Mucosa of descending colon (tissue), 3 donors: ENCODE measurements at places on chromosomes 1 and 21.
A peak's percentile ranks its signal among the peaks of the same experiment; 100 is the strongest.

DNA sequence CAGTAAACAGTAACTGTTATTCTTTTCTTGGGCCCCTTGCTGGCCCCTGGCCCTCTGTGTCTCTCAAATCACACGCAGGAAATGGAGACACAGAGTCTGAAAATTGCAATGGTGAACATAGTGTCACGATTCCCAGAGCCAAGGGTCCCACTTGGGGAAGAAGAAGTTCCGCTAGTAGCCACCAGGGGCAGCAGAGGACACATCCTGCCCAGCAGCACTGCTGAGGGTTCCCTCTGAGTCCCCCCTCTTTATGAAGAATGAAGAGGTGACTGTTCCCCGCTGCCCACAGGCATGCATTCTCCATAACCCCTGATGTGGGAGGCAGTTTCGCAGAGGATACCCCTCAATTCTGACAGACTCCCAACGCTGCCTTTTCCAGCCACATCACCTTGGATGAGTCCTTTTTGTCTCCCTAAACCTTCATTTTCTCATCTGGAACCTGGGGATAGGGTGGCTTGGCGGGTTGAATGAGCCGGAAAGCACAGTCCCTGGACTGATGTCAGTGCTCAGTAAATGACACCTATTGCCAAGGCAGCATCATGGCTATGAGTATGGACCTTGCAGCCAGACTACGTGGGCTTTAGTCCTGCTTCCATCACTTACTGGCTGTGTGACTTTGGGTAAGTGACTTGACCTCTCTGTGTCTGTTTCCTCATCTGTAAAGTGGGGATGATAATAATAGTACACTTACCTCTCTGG is 238.0 kb upstream of the TMEM51 start:
- DNase-seq: peak; percentile 53

- no peak for DNase-seq
Observed at GRCh38 chr1:210260096-210260495, 27.5 kb downstream of the SERTAD4 start.

GRCh38 chr1:224205438-224205840 is 22.4 kb downstream of the DEGS1 start:
- peak; percentile 31 for DNase-seq

DNA sequence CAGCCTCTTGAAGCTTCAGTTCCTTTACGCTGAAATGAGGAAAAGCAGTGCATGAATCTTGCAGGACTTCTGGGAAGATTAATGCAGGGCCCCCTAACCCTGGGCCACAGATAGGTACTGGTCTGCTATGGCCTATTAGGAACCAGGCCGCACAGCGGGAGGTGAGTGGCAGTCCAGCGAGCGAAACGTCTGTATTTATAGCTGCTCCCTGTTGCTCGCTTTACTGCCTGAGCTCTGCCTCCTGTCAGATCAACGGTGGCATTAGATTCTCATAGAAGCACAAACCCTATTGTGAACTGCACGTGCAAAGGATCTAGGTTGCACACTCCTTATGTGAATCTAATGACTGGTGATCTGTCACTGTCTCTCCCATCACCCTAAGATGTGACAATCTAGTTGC is 130.2 kb downstream of the CHRM3 start:
- no peak for DNase-seq

DNA sequence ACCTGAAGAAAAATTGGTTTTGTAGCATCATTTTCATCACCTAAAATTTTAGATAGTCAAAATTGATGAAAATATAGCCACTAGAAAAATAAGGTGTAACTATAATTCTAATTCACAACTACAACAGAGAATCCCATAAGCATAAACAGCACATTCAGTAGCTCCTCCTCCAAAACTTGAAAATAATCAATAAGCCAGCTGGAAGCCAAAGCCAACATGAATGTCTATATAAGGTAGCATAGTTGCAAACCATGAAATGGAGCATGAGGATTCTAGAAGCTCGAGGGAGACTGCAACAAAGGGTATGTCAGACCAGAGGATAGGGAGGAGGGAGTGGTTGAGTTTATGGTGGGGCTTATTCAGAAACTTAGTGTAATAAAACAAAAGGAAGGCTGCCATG is 22.4 kb downstream of the ACBD3 start:
- DNase-seq: no peak

DNA sequence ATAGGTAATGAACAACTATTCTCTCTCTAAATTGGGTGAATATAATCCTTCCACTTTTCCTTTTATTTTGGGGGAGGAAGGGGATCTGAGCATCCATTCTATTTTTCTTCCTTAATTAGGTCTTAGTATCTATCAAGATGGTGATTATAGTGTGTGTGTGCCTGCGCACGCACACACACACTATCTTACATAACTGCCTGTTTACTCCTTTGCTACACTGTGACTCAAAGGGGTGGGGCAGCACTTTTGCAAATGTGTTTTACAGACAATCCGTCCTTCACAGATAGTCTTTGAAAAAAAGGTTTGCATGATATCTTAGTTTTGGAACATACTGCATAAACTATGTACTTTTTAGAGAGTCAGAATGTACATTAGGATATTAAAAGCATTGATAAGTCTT is 191.5 kb downstream of the SDCCAG8 start:
- no peak for DNase-seq

- DNase-seq: no peak
Observed at GRCh38 chr1:110012100-110012780, 22.2 kb upstream of the STRIP1 start.

GRCh38 chr1:17873007-17873675 is 118.0 kb downstream of the ACTL8 start:
- no peak for DNase-seq

GRCh38 chr21:37412603-37413360 is 46.2 kb downstream of the DYRK1A start:
- DNase-seq: no peak
